ENCODE measurements at places on chromosomes 7 and 10.
A peak's percentile ranks its signal among the peaks of the same experiment; 100 is the strongest.

GRCh38 chr7:54798530-54798929 lies 39.5 kb upstream of the SEC61G start:
- H3K4me1 ChIP-seq: no peaks in the 10 kb centered on the region
- no peak for DNase-seq
- H3K4me3 ChIP-seq: no peak overlapping the region
- H3K27ac ChIP-seq: no peak overlapping the region

GRCh38 chr10:119933179-119933578 lies 40.6 kb downstream of the SEC23IP start:
- H3K27ac ChIP-seq: no peak overlapping the region
- H3K36me3 ChIP-seq: no peaks in the 10 kb centered on the region
- no peaks in the 10 kb centered on the region for H3K27me3 ChIP-seq
- no peaks in the 10 kb centered on the region for H3K4me1 ChIP-seq
- no peak for DNase-seq

DNA sequence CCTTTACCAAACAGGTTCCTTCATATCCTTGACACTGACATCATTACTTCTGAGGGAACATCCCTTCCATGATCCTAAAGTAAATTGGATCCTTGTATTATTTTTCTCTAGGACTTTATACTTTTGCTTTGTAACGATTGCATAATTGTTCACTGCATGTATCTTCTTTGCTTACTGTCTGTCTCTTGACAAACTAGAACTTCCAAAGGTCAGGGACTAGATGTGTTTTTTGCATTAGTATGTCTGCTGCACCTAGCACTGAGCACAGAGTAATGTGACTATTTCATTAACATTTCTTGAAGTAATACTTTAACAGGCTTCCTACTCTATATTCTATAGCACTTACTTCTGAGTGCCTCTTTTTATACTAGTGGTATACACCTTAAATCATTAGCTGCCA lies 976.6 kb upstream of the SORCS1 start:
- no peak for DNase-seq
- no peak overlapping the region for H3K4me3 ChIP-seq
- H3K36me3 ChIP-seq: no peaks in the 10 kb centered on the region
- H3K27me3 ChIP-seq: no peaks in the 10 kb centered on the region
- H3K27ac ChIP-seq: no peak overlapping the region
- no peaks in the 10 kb centered on the region for H3K4me1 ChIP-seq

DNA sequence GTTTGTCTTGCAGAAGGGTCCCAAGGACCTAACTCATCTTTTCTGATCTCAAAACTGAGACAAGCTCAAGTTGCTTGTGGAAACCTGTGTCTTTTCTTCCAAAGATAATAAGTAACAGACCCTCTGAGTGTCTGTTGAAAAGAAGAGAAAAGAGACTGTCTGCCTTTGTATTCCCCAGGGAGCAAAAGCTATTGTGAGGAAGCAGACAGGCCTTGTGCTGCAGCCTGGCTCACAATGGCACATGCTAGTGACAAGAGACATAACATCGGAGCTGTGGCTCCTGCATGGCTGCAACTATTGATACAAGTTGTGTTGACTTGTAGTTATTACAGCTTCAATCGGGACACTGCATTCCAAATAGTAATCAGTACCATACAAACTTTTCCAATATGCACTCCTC lies 202.9 kb downstream of the DKK1 start:
- no peak overlapping the region for H3K27ac ChIP-seq
- no peak overlapping the region for H3K4me3 ChIP-seq
- H3K4me1 ChIP-seq: no peaks in the 10 kb centered on the region
- no peak for DNase-seq
- H3K36me3 ChIP-seq: no peaks in the 10 kb centered on the region
- no peaks in the 10 kb centered on the region for H3K27me3 ChIP-seq

DNA sequence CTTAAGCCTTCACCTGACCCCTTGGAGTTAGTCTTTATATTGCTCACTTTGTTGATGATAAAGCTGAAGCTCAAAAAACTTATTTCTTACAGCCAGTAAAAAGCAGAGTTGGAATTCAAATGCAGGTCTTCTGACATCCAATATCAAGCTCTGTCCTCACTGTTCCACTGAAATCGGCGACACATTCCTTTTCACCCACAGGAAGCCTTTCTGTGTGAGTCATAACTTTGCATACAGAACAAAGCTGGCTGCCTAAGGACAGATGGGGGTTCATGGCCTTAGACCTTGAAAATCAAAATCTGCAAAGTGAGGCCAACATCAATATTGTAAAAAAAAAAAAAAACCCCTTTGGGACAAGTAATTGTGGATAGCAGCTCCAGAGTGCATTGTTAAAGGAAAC lies 21.8 kb upstream of the AKR1B1 start:
- no peak overlapping the region for H3K4me3 ChIP-seq
- H3K4me1 ChIP-seq: no peaks in the 10 kb centered on the region
- DNase-seq: no peak

DNA sequence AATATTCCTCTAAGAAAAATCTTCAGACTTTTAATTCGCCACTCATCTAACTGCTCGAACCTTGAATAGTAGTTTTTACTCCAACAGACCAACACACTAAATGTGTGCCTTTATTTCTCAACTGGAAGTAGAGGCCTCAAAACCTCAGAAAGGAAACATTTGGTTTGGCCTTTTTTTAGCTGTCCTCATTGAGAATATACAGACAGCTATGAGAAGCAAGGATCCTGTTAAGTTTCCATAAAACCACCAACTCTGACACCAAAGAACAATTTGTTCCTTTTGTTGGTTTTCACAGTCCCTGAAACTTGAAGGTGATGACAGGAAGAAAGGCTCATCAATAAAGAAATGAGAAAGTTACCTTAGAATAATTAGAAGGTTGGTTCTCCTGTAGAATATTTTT lies 199.2 kb upstream of the MEOX2 start:
- no peak for DNase-seq
- H3K36me3 ChIP-seq: no peaks in the 10 kb centered on the region
- no peak overlapping the region for H3K27ac ChIP-seq

DNA sequence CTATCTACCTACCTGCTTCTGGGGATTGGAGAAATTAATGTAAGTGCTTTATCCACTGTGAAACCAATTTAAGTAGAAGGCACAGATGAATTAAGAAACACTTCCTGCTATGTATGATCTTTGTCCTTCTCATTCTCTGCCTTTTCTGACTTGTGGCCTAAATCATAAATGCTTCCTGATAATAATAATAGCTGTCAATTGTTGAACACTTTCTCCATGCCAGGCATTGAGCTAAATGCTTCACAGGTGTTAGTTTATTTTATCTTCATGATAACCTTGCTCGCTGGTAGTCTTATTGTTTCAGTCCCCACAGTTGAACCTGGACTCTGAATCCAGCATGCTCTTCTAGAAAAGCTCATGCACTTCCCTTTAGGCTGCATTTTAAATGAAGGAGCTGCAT lies 75.4 kb downstream of the CHN2 start:
- no peaks in the 10 kb centered on the region for H3K4me1 ChIP-seq
- no peaks in the 10 kb centered on the region for H3K27me3 ChIP-seq
- no peaks in the 10 kb centered on the region for H3K36me3 ChIP-seq
- DNase-seq: no peak
- H3K4me3 ChIP-seq: no peak overlapping the region

- no peak for DNase-seq
- no peak overlapping the region for H3K4me3 ChIP-seq
- H3K36me3 ChIP-seq: no peaks in the 10 kb centered on the region
- no peak overlapping the region for H3K27ac ChIP-seq
- H3K27me3 ChIP-seq: no peaks in the 10 kb centered on the region
Measured at GRCh38 chr10:31594347-31594873, 275.4 kb downstream of the ZEB1 start.

GRCh38 chr10:7738536-7739407 lies 35.7 kb downstream of the ITIH2 start:
- no peak overlapping the region for H3K27ac ChIP-seq
- DNase-seq: no peak
- no peaks in the 10 kb centered on the region for H3K4me1 ChIP-seq
- no peaks in the 10 kb centered on the region for H3K36me3 ChIP-seq

DNA sequence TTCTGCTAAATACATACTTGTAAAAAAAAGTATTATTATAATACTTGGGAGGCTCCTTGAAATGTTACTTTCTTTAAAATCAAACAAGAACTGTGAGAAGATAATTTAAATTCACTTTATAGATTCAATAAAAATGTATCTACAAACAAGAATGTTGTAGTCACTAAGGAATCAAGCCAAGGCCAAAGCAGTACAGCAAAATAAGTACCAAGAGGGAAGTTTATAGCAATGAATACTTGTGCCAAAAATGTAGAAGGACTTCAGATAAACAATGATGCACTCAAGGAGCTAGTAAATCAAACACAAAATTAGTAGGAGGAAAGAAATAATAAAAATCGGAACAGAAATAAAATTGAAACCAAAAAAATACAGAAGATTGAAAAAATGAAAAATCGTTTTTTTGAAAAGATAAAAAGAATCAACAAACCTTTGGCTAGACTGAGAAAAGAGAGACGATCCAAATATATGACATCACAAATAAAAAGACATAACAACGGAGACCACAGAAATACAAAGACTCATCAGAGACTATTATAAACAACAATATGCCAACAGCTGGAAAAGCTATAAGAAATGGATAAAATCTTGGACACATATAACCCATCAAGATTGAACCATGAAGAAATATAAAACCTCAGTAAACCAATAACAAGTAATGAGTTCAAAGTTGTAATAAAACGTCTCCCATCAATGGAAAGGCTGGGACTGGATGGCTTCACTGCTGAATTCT lies 286.0 kb upstream of the TMEM229A start:
- no peak overlapping the region for H3K27ac ChIP-seq
- no peak overlapping the region for H3K4me3 ChIP-seq
- H3K36me3 ChIP-seq: no peaks in the 10 kb centered on the region
- H3K4me1 ChIP-seq: no peaks in the 10 kb centered on the region
- H3K27me3 ChIP-seq: no peaks in the 10 kb centered on the region

- H3K4me3 ChIP-seq: no peak overlapping the region
- no peaks in the 10 kb centered on the region for H3K27me3 ChIP-seq
- no peaks in the 10 kb centered on the region for H3K4me1 ChIP-seq
- no peak overlapping the region for H3K27ac ChIP-seq
- H3K36me3 ChIP-seq: no peaks in the 10 kb centered on the region
Measured at GRCh38 chr7:112238852-112239610, 32.5 kb downstream of the ZNF277 start.

- no peaks in the 10 kb centered on the region for H3K27me3 ChIP-seq
- no peaks in the 10 kb centered on the region for H3K4me1 ChIP-seq
- H3K27ac ChIP-seq: no peak overlapping the region
- H3K4me3 ChIP-seq: no peak overlapping the region
- no peaks in the 10 kb centered on the region for H3K36me3 ChIP-seq
Measured at GRCh38 chr7:46990761-46991160, 591.1 kb downstream of the TNS3 start.

DNA sequence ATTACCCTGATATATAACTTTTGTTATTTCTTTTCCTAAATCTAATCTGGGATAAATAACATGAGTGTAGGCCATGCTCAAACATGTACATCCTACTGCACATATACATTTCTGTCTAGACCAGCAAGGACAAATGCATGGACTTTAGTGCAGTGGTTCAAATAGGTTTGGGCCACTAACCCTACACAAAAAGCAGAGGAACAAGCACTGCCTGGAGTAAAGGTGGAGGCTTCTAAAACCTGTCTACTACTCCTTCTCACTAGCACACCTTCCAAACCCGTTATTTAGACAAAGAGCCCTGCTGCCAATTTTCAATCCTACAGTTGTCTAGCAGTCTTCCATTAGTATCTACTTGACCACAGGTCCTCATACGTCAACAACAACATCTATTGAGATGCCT lies 34.8 kb downstream of the SGCE start:
- no peaks in the 10 kb centered on the region for H3K36me3 ChIP-seq
- no peaks in the 10 kb centered on the region for H3K27me3 ChIP-seq
- H3K4me3 ChIP-seq: no peak overlapping the region
- no peak overlapping the region for H3K27ac ChIP-seq
- H3K4me1 ChIP-seq: peaks cover 5% of the 10 kb centered on the region

- H3K4me3 ChIP-seq: peak within 1 kb of the TSS; percentile 24
- no peaks in the 10 kb centered on the region for H3K27me3 ChIP-seq
- H3K4me1 ChIP-seq: peaks cover 3% of the 10 kb centered on the region
- peak within 1 kb of the TSS; percentile 45 for H3K27ac ChIP-seq
Measured at GRCh38 chr7:31051598-31052486, at the start of gene ADCYAP1R1. TSS of gene ADCYAP1R1 (plus strand) at chr7:31052308. CDS start at chr7:31063265, 10,957 bp downstream.

DNA sequence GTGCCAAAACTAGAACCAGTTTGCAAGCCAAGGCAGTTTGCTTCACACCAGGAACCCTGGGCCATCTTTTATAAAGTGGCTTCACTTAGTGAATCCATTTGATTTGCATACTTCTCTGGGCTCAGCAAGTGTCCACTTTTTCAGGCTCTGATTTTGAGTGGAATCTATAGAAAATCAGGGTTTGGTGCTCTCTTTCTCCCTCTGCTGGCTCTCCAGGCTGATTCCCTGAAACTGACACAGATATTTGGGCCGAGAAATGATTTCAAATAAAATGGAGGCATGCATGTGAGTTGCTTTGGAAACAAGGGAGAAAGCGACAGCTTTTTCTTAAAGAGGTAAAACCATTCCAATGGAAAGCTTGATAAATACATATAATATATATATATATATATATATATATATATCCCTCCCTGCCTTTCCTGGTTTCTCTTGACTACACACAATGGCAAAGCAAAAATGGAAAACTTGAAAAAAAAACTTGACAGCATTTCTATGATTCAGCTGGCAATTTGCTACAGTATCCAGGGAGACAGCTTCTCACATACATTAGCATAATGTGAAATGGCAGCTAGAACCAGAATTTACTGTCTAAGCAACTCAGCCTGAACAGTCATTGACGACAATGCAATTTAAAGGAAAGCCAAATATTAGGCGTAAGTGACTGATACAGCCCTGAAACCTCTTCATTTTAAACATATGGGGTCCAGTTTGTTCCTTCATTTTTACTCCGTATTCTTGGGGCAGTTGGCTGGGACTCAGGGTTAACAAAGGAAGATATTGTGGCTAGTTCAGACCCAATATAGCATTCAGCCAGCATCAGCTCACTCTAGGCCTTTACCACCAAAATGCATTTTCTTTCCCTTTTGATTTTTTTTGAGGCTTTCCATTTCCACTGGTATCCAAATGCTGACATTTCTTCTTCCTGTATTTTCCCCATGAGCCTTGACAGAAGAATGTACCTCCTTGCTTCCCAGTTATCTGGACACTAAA lies 188.5 kb downstream of the TMEM178B start:
- H3K27me3 ChIP-seq: no peaks in the 10 kb centered on the region
- H3K4me1 ChIP-seq: no peaks in the 10 kb centered on the region
- no peak overlapping the region for H3K27ac ChIP-seq

DNA sequence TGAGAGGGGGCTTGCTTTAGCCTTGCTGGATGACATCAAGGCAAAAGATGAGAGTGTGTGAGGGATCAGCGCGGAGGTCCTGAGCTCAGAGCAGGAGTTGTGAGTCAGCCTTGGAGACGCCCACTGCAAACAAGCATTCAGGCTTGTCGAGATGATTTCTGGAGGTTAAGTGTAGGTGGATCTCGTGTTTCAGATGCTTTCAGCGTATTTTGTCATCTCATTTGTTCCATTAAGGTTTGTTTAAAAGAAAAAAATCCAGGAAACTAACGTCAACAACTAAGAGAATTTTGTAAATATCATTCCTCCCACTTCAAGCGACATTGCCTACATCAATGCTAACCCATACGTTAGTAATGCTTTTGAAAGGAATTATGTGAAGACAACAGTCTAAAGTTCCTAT lies 715.4 kb upstream of the NRP1 start:
- no peaks in the 10 kb centered on the region for H3K36me3 ChIP-seq
- H3K4me3 ChIP-seq: no peak overlapping the region
- H3K27ac ChIP-seq: no peak overlapping the region
- no peaks in the 10 kb centered on the region for H3K4me1 ChIP-seq
- DNase-seq: no peak
